ENCODE measurements at places on chromosomes 11 and 22.

DNA sequence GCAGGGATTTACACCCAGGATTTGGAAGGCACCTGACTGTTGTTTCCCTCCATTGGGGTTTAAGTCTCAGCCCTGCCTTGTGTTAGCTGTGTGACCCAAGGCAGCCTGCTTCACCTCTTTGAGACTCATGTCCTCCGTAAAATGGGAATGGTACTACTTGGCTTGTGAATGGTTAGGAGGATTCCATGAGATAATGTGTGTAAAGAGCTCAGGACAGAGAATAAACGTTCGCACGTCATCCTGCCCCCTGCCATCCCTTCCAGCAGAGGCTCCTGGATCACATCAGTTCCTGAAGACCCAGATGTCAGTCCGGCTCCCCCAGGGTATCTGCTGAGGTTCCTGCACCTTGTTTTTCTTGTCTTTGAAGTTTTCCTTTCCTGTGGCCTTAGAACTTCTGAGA, 16.8 kb upstream of the ACCSL start:
- DNase-seq = no peak

- peak; percentile 68 for DNase-seq
Observed at GRCh38 chr11:36376888-36377758, 81.0 kb downstream of the PRR5L start.

GRCh38 chr22:18994701-18995326, 58.7 kb upstream of the PRODH start:
- DNase-seq = no peak

GRCh38 chr11:108975641-108976071, 310.8 kb downstream of the DDX10 start:
- DNase-seq = no peak

- no peak for DNase-seq
Observed at GRCh38 chr11:74002832-74003231, 6.1 kb downstream of the UCP3 start.

DNA sequence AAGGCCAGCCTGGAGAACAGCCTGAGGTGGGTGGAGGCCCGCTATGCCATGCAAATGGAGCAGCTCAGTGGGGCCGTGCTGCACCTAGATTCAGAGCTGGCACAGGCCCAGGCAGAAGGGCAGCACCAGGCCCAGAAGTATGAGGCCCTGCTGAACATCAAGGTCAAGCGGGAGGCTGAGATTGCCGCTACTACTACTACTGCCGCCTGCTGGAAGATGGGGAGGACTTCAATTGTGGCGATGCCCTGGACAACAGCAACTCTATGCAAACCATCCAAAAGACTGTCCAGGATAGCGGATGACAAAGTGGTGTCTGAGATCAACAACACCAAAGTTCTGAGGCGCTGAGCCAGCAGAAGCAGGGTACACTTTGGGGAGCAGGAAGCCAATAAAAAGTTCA, 3.1 kb upstream of the TMEM218 start:
- DNase-seq = no peak

GRCh38 chr11:47573321-47573720, 5.4 kb downstream of the KBTBD4 start:
- DNase-seq = no peak

- no peak for DNase-seq
Observed at GRCh38 chr11:209275-210121, 2.0 kb downstream of the RIC8A start.

DNA sequence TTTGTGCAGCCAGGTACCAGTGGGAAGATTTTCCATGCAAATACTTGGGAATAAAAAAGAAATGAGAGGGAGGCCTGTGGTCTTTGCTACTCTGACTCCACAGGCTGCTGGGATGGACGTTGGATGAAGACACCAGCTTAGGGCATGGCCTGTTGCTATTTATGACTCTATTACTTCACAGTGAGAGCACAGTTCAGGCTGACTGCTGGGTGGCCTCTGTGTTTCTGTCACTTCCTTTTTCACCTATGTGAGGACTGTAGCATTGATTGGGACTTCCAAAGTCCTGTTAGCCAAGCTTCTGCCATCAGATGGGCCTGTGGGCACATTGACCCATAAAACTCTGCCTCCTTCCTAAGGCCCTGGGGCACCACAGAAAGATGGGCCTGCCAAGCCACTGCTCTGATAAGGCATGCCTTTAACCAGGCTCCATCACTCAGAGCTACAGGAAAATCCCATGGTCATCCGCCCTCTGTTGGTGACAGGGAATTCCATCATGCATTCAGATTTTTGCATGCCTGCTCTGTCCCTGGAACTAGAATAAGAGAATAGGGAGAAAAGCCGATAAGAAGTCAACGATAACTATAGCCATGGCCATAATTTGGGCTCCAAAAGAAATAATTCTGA, 64.6 kb downstream of the KCNJ1 start:
- no peak for DNase-seq

DNA sequence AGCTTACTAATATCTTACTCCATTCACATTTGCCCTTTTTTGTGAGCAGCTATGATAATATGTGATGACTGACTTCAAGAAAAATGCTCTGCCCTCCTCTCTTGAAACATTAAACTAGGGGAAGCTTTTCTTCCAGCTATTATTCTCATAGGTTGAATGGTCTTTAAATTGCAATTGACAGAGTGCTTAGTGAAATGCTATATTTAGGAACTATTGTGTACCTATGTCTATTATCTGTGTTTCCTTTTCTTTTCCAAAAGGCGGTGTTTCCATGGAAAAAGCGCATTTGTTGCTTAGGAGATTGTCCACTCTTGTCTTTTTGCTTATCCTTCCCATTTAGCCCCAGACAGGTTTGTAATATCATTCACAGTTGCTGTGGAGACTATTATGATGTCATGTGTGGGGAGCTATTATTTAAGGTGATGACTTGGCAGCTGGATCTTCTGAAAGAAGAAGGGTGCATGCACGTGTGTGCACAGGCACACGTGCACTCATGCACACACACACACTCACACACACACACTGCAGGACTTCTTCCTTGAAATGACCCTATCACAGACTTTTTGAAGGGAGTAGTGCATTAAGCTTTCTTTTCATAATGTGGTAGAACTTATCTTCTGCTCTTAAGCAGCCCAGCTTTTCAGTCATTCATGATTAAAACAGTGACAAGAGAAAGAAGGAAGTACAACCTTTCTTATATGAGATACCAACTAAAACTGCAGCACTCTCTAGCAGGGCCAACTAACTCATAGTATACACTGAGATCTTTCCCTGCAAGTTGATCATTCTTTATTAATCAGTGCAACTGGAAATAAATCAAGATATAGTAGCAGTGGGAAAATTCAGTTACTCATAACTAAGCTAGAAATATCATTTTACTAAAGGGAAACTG, 340.8 kb upstream of the MTNR1B start:
- no peak for DNase-seq

- DNase-seq = peak; percentile 73
Observed at GRCh38 chr11:114280696-114281095, 15.5 kb upstream of the NNMT start.

Measured in left hindlimb (tissue), 1 donor.